ENCODE measurements at places on chromosomes 16 and 17. TPM values are rescaled to one million over a fixed set of nuclear protein-coding genes. Genes with fewer than 3 reads are reported as not detected.

GRCh38 chr16:12321311-12321842 lies 344.8 kb downstream of the SNX29 start:
- no peak for DNase-seq

Gene RNF227
- polyA plus RNA-seq: 3.1 TPM

Gene CCL1
- not detected for polyA plus RNA-seq

GRCh38 chr16:75942936-75943335 lies 216.6 kb upstream of the CPHXL start:
- no peak for DNase-seq

DNA sequence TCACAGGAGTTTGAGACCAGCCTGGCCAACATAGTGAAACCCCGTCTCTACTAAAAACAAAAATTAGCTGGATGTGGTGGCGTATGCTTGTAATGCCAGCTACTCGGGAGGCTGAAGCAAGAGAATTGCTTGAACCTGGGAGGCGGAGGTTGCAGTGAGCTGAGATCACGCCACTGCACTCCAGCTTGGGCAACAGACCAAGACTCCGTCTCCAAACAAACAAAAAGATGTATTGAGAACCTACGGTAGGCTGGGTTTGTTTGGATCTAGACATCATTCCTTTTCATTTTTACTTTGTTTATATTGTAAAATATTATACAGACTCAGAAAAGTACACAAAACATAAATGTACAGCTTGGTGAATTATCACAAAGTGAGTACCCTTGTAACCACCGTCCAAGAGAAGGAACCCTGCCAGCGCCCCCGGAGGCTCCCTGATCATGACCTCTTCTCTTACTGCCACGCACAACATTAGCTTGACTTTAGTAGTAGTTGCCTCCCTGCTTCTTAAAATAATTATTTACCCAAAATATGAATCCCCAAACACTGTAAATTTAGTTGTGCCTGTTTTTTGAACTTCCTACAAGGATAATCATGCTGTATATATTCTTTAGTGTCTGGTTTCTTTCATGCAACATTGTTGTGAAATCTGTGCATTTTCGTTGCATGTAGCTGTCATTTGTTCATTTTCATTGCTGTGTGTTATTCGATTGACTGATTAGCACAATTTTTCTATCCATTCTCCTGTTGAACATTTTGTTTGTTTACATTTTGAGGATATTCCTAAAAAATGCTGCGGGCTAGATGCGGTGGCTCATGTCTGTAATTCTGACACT lies 56.5 kb downstream of the KSR1 start:
- no peak for DNase-seq

DNA sequence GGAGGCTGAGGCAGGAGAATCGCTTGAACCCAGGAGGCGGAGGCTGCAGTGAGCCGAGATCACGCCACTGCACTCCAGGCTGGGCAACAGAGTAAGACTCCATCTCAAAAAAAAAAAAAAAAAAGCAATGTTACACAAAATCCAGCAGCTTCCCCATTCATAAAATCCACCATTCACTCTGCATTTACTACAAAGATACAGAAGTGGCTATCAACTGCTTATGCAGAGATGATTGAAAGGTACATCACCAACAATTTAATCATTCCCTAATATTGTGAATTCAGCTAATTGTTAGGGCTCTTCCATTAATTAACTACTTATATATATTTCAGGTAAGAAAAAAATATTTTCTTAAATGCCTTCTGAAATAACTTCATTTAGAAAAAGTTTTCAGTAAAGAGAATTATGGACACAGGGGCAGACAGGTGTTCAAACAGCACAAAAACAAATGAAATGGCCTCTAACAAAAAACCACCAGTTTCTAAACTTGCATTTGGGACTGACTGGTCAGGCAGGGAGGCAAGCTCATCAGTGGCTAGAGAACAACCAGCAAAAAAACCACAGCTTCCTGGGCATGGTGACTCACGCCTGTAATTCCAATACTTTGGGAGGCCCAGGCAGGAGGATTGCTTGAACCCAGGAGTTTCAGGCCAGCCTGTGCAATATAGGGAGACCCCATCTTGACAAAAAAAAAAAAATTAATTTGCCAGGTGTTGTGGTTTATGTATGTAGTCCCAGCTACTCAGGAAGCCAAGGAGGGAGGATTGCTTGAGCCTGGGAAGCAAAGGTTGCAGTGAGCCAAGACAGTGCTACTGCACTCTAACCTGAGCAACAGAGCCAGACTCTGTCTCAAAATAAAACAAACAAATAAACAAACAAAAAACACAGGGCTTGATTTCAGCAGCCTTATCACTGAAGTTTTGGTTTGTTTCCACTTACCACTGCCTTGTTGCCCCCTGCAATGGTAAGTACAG lies 26.3 kb downstream of the ERN1 start:
- DNase-seq: no peak

Gene OR1E2
- polyA plus RNA-seq: not detected

DNA sequence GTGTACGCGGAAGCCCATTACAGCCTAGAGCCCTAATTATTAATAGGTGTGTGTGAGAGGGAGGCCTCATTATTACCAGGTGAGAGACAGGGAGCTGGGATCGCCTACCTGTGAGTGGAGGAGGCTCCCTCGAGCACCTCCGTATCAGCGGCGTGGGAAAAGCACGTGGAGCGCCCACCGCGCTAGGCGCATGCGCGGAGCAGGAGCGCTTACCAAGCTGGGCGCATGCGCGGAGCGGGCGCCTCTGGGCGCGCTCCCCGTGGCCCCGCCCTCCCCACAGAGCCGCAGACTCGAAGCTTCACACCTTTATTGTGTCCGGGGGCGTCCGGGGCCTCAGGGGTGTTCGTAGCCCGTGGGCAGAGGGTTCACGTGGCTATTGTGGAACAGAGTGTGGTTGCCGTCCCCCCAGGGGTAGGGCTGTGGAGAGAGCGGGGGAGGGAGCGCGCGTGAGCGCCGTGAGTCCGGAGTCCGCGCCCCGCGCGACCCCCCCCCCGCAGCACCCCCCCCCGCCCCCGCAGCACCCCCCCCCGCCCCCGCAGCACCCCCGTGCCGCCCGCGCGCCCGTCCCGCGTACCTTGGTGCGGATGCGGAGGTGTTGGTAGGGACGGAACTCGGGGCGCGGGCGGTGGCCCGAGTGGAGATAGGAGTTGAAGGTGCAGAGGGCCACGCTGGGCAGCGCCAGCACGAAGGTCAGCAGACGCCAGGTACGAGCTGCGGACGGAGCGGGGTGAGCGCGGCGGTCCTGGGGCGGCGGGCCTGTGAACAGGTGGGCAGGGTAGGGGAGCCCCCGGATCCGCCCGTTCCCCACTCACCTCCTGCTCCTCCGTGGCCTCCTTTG lies 500 bp downstream of the COX6A2 start:
- peak; percentile 51 for DNase-seq

Gene ODAD4
- 0.71 TPM for polyA plus RNA-seq

Gene NLRC3
- polyA plus RNA-seq: 0.92 TPM

Gene SIRT7
- 11.1 TPM for polyA plus RNA-seq
